Myocyte (in vitro differentiated cells): ENCODE measurements at places on chromosomes 4 and X. TPM values are rescaled to one million over a fixed set of nuclear protein-coding genes. Genes with fewer than 3 reads are reported as not detected.

- no peak for DNase-seq
Observed at GRCh38 chrX:49250578-49250977, 13.9 kb downstream of the FOXP3 start.

DNA sequence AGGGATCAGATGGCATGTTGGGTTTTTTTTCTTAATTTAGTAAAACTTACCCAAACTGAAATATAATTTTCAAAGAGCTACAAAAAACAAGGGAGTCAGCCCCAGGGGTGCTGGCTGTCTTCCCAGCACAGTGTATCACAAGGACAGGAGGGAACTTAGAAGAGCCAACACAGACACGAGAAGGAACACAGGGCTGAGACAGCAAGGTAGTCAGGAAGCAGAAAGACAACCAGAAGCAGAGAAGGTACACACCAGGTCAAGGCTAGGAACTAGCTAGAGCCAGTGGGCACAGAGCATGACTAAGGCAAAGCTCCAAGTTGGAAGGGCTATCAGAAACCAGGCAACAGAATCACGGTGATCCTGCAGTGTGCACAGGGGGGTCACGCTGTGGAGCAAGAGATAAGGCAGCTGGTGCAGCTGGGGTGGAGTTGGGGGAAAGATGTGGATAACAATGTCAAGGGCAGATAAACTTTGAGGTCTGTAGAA is 168.7 kb downstream of the NR3C2 start:
- DNase-seq, result no peak

DNA sequence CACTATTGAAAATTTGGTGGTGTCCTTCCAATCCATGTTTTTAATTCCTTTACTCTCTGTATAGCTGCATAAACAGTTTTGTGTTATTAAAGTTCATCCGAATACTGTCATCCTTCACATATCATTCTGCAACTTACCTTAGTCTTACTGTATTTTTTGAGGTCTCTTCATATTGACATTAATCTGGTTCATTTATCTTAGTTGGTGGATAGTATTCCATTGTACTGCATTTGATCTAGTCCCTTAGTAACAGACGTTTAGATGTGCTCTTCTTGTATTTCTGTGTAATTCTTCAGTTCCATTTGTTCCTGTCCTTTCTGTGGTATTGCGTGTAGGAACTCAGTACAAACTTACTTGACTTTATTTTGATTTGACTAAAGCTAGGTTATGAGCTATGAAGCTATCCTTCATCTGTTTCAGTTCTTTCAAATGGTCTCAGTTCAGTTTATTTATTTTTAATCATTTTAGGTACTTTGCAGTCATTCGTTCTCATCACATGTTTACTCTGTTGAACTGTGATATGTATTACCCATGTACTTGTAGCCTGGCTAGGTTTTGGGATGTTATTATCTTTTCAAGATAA is 41.3 kb downstream of the RAPGEF2 start:
- no peak for DNase-seq

- DNase-seq, result peak; percentile 5
Observed at GRCh38 chr4:14695095-14695845, 307.0 kb upstream of the CPEB2 start.

DNA sequence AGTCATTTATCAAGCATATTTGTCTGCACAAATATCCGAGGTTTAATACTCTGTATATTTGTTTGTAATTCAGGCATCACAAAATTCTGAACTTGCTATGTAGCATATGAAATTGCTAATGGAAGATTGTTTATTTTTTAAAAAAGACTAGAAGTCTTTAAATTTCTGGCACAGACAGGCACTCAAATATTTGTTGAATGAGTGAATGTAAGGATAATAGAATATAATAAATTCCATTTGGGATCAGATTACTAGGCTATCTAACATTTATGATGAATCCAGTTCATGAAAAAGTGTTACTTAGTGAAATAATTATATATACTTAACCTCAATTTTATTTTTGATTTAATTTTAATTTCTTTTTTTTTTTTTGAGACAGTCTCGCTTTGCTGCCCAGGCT is 30.4 kb upstream of the TEC start:
- no peak for DNase-seq

GRCh38 chr4:85697854-85698253 is 222.9 kb downstream of the ARHGAP24 start:
- no peak for DNase-seq

GRCh38 chr4:83569429-83569828 is 33.5 kb downstream of the GPAT3 start:
- DNase-seq, result no peak

- no peak for DNase-seq
Observed at GRCh38 chr4:146159384-146160058, 16.0 kb upstream of the LSM6 start.

GRCh38 chrX:31130457-31131220 is 58.8 kb upstream of the FTHL17 start:
- DNase-seq, result peak; percentile 32

DNA sequence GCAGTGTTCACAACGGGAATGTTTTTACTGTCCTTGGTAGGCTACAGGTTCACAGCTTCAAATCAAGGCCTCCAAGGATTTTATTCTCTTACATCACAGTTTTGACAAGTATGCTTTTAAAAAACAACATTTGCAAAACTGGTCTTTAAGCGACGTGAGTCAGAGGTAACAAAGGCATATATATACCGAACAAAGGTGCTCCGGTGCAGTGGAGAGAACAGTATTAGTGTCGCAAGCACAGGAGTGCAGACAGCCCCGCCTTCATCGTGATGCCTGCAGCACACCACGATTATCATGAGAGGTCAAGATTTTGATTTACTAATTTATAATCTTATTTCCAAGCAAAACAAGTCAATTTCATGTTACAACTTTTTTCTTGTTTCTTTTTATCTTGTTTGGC is 90.8 kb downstream of the GATB start:
- no peak for DNase-seq

DNA sequence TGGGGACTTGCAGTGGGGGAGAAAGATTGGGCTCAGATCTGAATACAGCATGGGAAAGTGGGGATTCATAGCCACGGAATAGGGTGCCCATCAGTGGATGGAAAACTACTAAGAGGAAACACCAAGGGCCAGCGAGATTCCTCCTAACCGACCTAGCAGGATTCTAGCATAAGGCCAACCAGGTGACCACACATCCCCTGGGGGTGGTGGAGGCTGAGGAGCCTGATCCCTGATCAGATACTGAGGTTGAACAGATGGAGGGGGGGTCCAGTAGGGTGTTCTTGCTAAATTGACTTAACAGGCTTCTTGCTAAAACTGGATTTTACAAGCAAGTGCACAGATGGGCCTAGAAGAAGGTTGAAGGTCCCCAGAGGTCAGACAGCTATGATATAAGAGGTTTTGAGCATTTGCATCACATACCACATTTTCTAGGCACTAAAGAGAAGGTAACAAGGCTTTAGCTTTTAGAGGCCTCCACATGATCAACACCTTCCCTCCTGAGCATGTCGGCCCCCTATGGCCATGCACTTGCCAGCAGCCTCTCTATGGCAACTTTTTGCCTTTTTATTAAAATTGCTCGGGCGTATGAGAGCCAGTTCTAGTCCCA is 69.1 kb upstream of the PUDP start:
- no peak for DNase-seq

GRCh38 chr4:8269535-8270417 is at the start of gene HTRA3:
TSS of gene HTRA3 (plus strand) at chr4:8269754. CDS start at chr4:8269969, 215 bp downstream.
- peak; percentile 53 for DNase-seq

- peak; percentile 47 for DNase-seq
Observed at GRCh38 chrX:13506574-13506973, 62.8 kb upstream of the EGFL6 start.

GRCh38 chr4:125013891-125014290 is 300.9 kb upstream of the FAT4 start:
- DNase-seq, result peak; percentile 7

GRCh38 chr4:167885872-167886271 is 206.5 kb upstream of the ANXA10 start:
- no peak for DNase-seq

The GLUD2 gene
- total RNA-seq, result 0.36 and 0.48 TPM in 2 replicates

The ELOVL6 gene
- total RNA-seq, result 3.6 and 8.9 TPM in 2 replicates

The NDP gene
- 1.4 and 3.5 TPM in 2 replicates for total RNA-seq

The SFRP2 gene
- total RNA-seq, result not detected in 2 replicates

The IL3RA gene
- not detected in 2 replicates for total RNA-seq

The SH3D19 gene
- total RNA-seq, result 24.1 and 26.2 TPM in 2 replicates

The PRRG3 gene
- total RNA-seq, result not detected in 2 replicates

The LDOC1 gene
- total RNA-seq, result 4.6 and 6.1 TPM in 2 replicates

The ZAR1 gene
- total RNA-seq, result not detected in 2 replicates

The ATP8A1 gene
- 1.4 and 4.5 TPM in 2 replicates for total RNA-seq

The SERTM2 gene
- not detected in 2 replicates for total RNA-seq

The CC2D2A gene
- 16.1 and 17.3 TPM in 2 replicates for total RNA-seq
